ENCODE measurements at places on chromosomes 5 and 9.
A peak's percentile ranks its signal among the peaks of the same experiment; 100 is the strongest.

DNA sequence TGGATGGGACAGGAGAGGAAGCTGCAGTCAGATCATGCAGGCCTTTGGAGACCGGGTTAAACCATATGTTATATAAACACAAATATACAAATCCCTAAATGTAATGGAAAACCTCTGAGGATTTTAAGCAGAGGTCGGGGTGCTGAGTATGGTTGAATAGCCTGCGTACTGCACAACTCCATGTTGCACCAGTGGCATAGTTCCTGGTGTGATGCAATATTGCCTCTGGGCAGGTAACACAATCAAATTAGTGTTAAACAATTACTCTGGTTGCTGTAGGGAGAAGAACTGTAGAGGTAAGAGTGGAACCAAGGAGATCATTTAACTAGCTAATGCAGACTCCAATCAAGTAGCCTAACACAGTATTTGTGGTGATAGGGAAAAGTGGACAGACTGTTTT lies 21.3 kb upstream of the RNF145 start:
- DNase-seq: no peak

DNA sequence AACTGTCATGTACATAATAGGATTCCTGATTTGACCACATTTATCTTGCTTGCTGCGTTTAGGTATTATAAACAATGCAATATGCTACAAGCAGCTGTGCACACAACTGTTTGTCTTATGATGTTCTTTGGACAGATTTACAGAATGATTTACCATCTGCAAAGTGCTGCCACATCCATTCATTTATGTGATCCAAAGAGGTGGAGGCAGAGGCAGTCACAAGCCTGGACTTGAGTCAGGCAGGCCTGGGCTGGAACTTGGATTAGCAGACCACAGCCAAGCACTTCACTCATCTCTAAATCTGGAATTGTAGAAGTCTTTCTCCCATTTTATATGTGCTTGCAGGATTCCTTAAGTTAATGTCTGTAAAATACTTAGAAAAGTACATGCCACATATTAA lies 149.0 kb downstream of the INSYN2B start:
- no peak for DNase-seq

- peak; percentile 34 for DNase-seq
These were observed 53.2 kb downstream of the IQGAP2 start for GRCh38 chr5:76456258-76456657.

- DNase-seq: peak; percentile 24
These were observed 27.3 kb downstream of the ANP32B start for GRCh38 chr9:98010445-98010844.
